ENCODE measurements at places on chromosomes 7 and 10.

DNA sequence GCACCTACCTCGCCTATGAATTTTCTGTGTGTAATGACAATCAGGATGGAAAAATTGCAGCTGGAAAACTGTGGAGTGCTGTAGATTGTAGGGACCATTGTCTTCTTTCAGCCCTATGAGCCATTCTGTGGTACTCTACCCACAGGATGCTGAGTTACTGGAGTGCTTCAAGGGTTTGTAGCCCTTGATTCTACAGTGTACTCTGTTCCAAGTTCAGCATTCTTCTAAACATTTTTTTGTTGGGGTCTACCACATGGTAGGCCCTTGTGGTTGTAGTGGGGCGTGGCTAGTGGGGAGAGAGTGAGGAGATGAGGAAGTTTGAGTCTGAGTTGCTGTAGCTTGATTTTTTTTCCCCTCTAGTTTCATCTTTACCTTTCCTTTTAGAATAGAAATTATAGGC, 33.5 kb downstream of the REEP3 start:
- peak; percentile 94 for DNase-seq

GRCh38 chr10:2828741-2829140, 238.6 kb upstream of the PFKP start:
- DNase-seq: no peak

- no peak for DNase-seq
Observed at GRCh38 chr10:129241461-129241860, 225.6 kb upstream of the MGMT start.

DNA sequence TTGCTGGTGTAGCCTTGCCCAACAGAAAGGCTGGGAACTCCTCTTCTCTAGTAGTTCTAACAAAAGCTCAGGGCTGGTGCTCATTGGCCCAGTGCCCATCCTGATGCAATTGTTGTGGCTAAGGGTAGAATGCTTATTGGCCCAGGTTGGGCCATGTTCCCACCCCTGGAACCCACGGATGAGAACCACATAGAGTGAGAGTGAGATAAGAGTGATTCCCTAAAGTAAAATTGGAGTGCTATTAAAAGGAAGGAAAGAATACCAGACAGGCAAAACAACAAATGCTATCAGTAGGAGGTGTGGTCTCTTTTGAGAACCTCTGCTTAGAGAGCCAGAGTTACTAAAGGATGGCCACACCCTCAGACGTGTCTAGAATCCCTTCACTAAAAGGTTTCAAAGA, 49.2 kb downstream of the LGI1 start:
- DNase-seq: peak; percentile 10

GRCh38 chr7:55188590-55189138, 169.8 kb downstream of the EGFR start:
- no peak for DNase-seq

DNA sequence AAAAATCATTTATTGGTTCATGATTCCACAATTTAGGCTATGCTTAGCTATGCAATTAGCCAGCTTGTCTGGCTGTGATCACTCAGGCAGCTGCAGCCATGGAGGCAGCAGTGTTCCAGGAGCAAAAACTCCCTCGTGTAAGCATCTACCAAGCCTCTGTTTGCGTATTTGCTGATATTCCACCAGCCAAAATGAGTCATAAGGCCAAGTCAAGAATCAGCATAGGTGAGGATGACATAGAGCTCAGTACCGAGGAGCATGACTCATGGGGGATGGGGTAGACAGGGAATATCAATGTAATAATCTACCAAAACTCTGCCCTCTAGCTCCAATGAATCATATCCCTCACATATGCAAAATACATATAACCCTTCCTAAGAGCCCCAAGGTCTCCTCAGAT, 63.3 kb downstream of the IMMP2L start:
- peak; percentile 50 for DNase-seq

- DNase-seq: no peak
Observed at GRCh38 chr7:50303335-50304128, 984 bp upstream of the IKZF1 start.

- DNase-seq: no peak
Observed at GRCh38 chr7:117796889-117797288, 76.4 kb downstream of the CTTNBP2 start.

DNA sequence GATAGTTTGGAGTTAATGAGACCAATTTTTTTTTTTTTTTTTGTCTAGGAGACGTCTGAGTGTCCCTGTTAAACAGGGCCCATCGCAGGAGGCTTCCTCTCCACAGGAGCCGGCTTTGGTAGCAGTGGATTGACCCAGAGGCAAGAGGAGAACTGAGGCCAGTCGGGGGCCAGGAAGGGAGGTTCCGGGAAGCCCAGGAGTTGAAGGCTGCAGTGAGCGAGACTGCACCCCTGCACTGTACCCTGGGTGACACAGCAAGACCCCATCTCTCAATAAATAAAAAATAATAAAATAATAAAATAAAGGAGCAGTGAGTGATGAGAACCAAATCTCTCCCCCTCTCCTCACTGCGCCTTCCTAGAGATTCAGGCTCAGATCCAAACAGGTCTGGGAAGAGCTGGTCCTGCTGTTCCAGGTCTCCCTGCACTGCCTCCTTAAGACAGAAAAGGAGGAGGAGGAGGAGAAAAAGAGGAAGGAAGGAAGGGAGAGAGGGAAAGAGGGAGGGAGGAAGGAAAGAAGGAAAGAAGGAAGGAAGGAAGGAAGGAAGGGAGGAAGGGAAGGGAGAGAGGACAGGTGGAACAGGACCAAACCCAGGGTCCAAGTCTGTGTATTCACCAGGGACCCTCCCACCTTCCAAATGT, 3.5 kb downstream of the MNX1 start:
- no peak for DNase-seq

DNA sequence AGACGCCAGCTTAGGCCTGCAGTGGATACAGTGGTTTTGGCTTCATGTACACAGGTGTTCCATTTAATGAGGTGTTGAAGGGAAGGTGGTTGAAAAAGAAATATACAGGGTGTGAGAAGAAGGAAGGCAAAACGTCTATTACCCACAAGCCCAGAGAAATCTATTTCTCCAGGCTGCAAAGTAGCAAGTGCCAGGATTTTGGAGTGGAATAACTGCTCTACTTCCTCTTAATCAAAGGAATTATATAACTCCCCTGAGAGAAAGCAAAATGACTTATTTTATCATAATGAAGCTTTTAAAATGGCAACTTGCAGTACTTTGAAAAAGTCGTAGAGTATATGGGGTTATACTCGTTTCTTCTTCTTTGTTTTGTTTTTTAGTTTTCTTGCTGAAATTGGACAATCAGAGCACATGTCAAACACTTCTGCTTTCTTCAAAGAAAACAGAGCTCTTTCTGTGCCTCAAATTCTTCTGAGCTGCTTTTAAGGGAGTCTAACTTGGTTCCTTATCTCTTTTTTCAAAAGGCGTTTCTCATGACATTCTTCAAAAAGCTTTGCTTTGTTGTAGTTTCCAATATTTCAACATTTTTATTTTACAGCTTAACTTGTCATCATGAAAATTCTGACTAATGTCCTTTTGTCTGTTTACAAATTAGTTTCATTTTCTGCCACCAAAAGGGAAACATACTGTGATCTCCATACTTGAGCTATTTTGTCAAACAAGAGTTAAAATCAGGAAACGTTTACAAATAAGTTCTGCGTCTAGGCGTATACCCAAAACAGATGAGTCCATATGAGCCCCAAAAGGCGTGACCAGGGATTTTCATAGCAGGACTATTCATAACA, 289.7 kb downstream of the FRMD4A start:
- peak; percentile 30 for DNase-seq

DNA sequence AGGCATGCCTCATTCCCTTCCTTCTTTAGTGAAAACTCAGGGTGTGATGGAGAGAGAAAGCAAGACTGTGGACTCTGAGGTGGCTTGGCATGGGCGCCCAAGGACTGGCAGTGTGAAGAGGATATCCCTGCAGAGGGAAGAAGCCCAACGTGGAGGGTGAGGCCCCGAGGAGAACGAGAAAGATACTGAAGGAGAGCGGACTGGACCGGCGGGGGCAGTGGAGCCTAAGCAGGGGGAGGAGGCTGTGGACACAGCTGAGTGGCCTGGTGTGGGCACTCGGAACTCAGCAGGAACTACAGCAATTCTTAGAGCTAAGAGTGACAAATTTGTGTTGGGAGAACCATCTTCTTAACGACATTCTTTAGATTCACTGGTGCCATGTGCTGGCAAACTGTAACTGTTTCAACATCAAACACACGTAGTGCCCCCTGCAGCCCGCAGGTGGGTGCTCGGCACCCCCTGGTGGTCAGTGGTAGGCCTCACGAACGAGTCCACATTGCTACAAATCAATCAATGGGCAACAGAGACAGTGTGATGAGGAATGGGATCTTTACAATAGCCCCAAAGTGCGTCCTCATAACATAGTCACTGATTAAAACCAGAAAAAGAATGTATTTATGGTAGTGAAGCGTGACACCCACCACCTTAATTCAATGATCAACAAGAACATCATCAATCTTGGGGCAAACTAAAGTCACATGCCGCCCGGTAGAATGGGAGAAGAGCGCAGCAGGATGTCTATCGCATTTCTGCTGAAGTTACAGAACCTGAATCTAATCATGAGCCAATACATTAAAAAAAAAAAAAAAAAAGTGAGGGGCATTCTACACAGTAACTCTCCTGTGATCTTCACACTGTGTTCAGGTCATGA, 2.0 kb upstream of the SFTPA1 start:
- DNase-seq: peak; percentile 22

DNA sequence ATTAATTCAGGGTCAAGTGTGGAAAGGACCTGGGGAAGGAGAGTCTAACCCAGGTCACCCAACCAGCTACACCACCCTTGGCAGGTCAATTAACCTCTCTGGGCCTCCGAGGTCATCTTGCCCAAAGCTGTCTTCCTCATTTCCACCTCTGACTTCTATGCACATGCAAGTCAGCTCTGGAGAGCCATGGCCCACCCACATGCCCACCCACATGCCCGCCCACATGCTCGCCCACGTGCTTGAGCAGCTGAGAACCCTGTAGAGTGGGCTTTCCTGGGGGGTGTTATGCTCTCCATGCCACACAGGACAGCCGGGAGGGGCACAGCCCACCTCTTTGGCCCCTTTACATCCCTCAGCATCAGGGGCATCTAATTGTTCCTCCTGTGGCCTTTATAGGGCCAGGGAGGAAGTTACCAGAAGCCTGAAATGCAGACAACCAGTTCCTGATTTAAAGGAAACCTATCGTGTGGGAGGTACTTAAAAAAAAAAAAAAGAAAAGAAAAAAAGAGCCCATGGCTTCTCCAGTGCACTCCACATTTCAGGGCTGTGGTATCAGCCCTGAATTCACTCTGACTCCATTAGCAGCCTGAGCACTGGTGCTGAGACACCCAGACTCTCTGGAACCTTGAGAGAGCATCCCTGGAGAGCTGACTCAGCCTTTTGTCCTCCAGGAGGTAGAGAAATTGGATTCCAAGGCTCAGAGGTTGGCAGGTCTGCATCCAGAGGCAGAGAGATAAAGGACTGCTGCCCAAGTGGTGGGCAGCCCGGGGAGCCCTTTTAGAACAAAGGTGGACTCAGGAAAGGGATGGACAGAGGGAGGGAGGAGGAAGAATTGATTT, 176.2 kb upstream of the ZMIZ1 start:
- peak; percentile 58 for DNase-seq

DNA sequence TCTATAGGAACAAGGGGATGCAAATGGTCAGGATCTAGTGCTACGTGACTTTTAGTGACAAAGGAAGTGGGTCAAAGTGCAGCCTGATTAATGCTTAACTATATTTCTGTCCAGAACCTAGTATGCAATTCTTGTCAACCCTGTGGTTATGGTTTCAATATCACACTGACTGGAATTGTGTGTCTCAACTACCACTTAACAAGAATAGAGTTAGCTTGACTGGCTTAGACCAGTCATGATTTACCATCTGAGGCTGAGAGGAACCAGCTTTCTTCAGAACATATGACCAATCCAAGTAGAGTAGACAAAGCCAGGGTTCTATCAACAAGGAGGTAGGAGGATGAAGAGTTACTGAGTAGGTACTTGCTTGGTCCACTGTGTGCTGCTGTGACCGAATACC, 54.4 kb downstream of the MYPN start:
- no peak for DNase-seq

- DNase-seq: no peak
Observed at GRCh38 chr7:153934629-153935028, 117.6 kb upstream of the DPP6 start.

DNA sequence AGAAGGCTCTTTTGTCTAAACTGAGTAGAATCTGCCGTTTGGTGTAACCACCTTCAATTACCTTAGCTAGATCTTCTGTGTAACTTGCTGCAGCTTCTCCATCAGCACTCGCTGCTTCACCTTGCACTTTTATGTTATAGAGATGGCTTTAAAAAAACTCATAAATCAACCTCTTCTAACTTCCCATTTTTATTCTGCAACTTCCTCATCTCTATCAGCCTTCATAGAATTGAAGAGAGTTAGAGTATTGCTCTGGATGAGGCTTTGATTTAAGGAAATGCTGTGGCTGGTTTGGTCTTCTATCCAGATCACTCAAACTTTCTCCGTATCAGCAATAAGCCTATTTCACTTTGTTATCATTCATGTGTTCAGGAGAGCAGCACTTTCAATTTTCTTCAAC, 1131.9 kb upstream of the CELF2 start:
- no peak for DNase-seq

DNA sequence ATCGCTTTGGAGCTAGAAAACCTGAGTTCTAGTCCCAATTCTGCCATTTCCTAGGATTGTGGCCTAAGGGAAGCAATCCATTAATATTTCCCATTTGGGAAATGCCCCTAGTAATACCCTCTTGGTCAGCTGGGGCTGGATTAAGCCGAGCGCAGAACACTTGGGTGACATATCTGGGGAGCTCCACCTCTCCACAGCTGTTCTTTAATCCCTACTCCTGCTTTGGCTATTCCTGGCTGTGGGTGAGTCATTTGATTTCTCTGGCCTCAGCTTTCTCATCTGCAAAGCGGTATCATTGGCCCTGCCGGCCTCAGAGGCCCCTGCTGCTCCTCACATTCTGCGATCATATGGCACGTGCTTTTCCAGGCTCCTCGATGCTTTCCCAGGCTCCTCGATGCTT, 108.3 kb downstream of the BUB3 start:
- no peak for DNase-seq

DNA sequence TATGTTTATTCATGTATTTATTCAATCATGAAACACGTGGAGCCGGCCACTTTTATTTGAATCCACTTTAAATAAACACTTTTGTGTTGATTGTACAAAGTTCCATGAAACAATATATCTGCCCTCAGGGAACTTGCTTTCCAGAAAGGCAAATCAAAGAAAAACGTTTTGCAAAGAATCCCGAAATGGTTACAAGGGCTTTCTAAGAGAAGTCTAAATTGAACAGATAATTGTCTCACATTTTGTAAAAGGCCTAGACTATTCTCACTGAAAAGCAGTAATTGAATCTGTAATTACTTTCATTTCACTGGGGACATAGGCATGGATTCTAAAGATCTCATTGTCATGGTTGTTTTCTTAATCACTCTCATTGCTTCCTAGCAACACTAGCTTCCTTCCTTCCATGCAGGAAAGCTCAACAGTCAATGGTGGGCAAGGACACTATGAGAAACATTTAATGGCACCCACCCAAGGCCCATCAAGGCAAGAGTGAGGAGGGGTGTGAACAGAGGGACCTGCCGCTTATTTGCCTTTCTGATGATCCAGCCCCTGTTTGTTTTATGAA, 622.4 kb upstream of the C7orf33 start:
- DNase-seq: no peak

GRCh38 chr10:113179265-113179664, 229.2 kb downstream of the TCF7L2 start:
- DNase-seq: peak; percentile 31

- DNase-seq: peak; percentile 32
Observed at GRCh38 chr7:40371806-40372440, 237.1 kb downstream of the SUGCT start.

Measured in fibroblast of skin of right quadriceps (primary cell).